ENCODE measurements at places on chromosomes 7 and 10.

- no peak for DNase-seq
Measured at GRCh38 chr10:69894156-69894555, 92.5 kb downstream of the COL13A1 start.

DNA sequence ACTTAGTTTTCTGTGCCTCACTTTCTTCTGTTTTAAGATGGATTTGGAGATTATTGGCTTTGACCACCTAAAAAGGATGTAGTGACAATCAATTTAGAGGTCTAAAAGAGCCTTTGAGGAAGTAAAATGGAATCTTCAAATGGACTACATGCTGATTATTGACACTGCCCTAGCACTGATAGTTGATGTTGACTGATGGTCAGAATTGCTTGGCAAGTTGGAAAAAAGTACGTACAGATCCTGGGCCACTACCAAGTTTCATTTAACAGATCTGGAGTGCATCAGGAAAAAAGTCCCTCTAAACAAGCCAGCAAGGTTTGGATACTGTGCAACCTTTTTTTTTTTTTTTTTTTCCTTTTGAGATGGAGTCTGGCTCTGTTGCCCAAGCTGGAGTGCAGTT lies 81.1 kb downstream of the TCF7L2 start:
- no peak for DNase-seq

GRCh38 chr7:125112850-125113249 lies 183.2 kb upstream of the POT1 start:
- no peak for DNase-seq

DNA sequence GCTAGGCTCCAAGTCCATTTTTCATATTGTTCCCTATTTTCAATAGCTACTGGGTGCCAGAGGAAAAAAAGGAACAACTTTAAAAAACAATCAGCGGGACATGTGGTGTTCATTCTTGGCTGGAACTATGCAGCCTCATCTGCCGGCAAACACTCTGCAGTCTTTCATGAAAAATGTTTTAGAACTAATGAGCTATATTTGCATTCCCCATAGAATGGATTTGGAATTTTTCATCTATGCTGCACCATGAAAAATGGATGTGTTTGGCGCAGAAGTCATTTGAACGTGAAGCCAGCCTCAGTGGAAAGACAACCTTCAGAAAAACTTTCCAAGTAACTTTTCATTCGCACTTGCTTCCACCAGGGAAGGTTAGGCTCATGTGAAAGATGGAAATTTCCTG lies 270.5 kb downstream of the SKAP2 start:
- no peak for DNase-seq

- DNase-seq: no peak
Measured at GRCh38 chr7:55156919-55157763, 138.3 kb downstream of the EGFR start.
